ENCODE measurements at places on chromosomes 16 and 17. TPM values are rescaled to one million over a fixed set of nuclear protein-coding genes. Genes with fewer than 3 reads are reported as not detected.

DNA sequence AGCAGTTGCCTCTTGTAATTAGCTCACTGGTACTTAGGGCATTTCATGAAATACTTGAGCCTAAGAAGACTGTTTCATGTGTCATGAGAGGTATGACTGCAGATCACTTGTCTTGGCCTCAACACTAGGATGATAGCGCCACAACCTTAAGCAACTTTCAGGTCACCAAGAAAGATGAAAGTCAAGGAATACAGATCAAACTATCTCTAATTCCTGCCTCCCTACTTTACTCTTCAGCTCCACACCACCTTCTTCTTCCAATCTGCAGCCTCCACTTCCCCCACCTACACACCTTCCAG lies 28.0 kb downstream of the GNA13 start:
- no peak for DNase-seq

GRCh38 chr17:21376759-21377690 lies 868 bp downstream of the KCNJ12 start:
- no peak for DNase-seq

- DNase-seq: no peak
Observed at GRCh38 chr17:9255833-9256232, 234.5 kb downstream of the NTN1 start.

GRCh38 chr16:16782153-16782552 lies 403.2 kb downstream of the NPIPA7 start:
- no peak for DNase-seq

CDH11 gene
- polyA plus RNA-seq: 190 TPM

PEX12 gene
- 12.1 TPM for polyA plus RNA-seq

PYDC1 gene
- not detected for polyA plus RNA-seq

GRCh38 chr16:8961811-8962390 lies 1.8 kb downstream of the USP7 start:
- DNase-seq: no peak

DNA sequence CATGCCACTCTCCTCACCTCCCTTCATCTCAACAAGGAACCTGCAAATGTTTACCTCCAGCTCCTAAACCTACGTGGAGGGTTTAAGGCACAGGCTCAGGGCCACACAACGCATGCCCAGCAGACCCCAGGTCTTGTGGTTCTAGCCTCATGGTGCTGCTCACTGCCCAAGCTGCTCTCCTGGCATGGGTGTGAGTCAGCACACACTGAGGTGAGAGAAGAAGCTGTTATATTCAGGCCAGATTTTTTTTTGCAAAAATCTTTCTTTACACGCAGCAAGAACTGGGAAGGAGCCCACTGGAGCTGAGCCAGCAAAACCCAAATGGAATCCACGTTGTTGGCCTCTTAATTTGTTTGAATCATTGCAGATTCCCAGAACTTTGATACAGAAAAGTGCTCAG lies 5.5 kb upstream of the C16orf96 start:
- no peak for DNase-seq

DNA sequence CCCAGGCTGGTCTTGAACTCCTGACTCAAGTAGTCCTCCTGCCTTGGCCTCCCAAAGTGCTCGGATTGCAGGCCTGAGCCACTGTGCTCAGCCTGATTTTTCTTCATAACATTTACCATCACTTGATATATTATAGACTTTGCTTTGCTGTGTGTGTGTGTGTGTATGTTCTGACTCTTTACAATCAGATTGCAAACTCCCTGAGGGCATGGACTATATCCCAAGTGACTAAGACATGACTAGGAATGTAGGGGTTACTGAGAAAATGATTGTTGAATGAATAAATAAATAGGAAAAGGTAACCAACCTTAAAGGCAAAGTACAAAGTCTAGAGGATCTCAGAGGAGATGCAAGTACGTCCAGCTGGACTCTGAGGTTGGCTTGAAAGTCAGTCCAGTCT lies 9.6 kb upstream of the OR2C1 start:
- DNase-seq: no peak

DNA sequence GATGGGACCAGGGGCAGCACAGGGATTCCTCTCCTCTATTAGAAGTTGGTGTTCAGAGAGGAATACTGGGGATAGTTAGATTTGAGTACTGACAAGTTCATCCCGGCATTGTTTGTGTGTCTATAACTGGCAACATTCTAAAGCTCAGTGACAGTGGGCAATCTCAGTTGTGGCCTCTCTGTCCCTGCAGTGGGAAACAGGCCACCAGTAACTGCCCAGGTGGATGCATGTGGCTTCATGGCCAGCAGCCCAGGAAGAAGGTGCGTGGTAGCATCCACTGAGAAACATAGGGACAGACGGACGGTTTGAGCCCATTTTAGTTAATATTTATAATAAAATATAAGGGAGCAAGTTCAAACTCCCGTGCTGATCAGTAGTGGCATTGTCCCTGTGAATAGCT lies 51.5 kb downstream of the B9D1 start:
- DNase-seq: no peak
